ENCODE measurements at places on chromosomes 13 and 19.
A peak's percentile ranks its signal among the peaks of the same experiment; 100 is the strongest.

- no peak for DNase-seq
These were observed 225.7 kb downstream of the ABCC4 start for GRCh38 chr13:95075506-95075905.

DNA sequence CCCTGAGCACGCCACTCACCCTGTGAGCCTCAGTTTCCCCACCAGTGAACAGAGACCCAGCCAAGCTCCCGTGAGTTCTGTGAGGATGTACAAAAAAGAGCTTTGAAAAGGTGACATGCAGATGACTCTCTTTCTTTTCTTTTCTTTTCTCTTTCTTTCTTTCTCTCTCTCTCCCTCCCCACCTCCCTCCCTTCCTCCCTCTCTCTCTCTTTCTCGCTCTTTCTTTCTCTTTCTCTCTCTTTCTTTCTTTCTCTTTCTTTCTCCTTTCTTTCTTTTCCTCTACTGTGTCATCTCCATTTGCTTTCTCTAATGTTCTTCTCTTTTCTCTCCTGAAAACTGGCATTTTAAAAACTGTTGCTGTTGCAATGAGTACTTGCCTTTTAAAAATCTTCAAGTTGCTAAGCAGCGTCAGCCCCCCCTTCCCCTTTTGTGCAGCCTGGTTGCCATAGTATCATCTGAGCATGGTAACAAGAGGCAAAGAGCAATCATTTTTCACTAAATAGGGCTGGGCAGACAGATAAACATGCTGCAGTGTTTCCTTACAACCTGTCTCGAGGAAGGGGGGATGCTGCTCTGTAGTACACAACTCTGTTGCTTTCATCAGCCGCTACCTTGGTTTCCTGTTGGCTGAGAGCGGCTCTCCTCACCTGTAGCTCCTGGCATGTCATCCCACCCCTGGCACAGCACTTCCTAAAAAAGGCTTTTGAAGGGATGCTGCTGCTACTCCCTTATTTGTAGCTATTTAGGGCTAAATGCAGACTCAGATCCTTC, 108.7 kb upstream of the MBNL2 start:
- no peak for DNase-seq

- no peak for DNase-seq
These were observed 383.0 kb downstream of the SLITRK1 start for GRCh38 chr13:83499286-83499685.

DNA sequence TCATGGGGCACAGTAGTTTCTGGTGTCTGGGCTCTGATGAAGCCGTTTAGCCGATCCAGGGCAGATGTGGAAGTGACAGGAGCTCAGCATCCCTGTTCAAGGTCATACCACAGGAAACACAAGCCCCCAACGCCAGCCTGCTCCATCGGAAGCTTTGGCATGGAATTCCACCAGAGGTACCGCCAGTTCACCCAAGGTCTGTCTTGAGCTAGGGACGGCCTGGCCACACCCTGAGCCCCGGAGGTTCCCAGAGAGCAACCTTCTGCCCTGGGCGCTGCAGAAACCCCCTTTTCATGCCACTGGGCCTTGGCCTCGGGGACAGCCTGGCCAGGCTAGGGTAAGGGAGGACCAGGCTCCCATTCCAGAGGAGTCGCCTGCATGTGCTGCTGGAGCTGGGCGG, 39.4 kb upstream of the TPM4 start:
- no peak for DNase-seq

- peak; percentile 20 for DNase-seq
These were observed 17.7 kb downstream of the NFIX start for GRCh38 chr19:13012690-13013608.

GRCh38 chr19:11414544-11414943, 4.6 kb downstream of the RGL3 start:
- DNase-seq, result no peak

DNA sequence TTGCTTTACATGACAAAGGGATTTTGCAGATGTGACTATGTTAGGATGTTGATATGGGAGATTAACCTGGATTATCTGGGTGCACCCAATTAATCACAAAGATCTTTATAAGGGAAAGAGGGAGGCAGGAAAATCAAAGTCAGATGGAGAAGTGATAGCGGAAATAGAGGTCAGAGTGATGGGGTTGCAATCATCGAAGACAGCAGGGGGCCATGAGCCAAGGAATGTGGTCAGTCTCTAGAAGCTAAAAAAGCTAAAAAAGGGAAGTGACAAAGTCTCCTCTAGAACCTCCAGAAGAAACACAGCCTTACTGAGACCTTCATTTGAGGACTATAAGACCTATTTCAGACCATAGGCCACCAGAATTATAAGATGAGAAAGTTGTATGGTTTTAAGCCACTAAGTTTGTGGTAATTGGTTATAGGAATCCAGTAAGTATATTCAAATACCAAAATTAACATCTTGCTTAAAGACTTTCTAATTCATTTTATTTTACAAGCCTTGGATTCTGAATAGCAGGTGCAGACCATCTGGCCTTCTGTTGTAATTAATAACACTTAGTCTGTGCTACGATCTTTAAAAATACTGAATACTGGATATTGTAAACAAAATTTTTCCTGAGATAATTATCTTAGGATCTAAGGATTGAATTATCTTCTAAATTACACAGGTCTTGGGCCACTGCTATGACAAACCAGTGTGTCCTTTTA, 493.4 kb upstream of the PCDH20 start:
- DNase-seq, result no peak

GRCh38 chr13:113653264-113654174, 4.5 kb downstream of the ATP4B start:
- DNase-seq, result no peak

GRCh38 chr13:20190481-20191310, 2.0 kb downstream of the GJB2 start:
- DNase-seq, result no peak

GRCh38 chr13:99659866-99660554, 158.7 kb downstream of the TM9SF2 start:
- DNase-seq, result no peak

DNA sequence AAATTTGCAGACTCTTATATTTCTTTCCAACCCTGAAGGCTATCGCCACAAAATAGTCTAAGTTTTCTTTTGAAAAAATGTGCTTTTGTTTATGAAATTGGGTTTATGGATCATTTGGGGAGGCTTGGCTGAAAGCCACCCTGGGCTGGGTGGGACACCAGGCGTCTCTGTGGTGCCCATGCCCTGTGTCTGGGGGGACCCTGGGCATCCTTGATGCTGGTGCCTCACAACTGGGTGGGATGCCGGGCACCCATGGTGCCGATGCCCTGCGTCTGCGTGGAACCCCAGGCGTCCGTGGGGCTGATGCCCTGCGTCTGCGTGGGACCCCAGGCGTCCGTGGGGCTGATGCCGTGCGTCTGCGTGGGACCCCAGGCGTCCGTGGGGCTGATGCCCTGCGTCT, 105.0 kb downstream of the RAB20 start:
- no peak for DNase-seq

DNA sequence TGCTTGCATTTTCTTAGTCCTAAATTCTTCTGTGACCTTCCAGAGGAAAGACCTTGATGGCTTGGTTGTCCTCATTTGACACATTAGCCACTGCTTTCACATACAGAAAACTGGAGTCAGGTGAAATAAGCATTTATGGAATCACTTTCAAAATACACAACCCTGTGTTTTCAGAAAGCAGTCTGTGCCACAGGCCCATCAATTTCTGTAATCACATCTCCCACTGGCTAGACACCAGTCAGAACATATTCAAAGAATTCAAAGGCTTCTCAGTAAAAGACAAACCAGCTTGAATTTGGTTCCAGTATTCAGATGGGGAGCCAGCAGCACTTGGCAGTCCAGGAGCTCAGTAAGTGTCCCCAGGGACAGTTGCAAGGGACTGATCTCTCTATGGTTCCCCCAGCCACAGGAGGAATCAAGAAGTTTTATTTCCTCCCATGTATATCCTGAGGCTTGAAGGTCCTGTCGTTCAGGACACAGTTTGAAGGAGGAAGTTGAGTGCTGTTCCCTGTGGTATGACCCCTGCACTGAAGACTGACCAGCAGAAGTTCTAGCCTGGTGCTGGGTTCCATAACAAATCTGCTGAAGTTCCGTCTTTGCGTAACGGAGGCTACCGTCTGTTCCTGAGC, 214.3 kb downstream of the FOXO1 start:
- no peak for DNase-seq

GRCh38 chr19:10368101-10368803, 12.1 kb downstream of the TYK2 start:
- DNase-seq, result no peak

DNA sequence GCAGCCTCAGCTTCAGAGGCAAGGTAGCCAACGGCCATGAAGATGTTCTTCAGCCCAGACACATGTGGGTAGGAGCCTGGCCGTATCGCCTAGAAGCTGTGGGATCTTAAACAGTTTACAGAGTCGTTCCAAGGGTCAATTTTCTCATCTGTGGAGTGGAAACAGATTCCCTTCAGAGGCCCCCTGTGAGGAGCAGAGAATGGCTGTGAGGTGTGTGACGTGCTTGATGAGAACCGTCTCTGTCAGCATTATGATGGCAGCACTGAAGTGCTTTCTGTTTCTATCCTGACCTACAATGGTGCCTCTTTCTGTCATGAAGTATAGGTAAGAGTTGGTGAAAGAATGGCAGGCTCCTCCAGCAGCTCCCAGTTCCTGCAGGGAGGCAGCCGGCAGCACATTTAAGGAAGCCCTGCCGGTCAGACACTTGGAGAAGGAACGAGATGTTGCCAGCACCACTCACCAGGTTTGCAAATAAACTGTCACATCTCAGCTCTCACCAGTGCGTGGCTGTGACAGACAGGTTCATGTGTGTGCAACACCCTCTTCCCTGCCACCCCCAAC, 277.3 kb downstream of the FOXO1 start:
- DNase-seq, result peak; percentile 14

- no peak for DNase-seq
These were observed 170.9 kb downstream of the USP12 start for GRCh38 chr13:27000686-27001085.

DNA sequence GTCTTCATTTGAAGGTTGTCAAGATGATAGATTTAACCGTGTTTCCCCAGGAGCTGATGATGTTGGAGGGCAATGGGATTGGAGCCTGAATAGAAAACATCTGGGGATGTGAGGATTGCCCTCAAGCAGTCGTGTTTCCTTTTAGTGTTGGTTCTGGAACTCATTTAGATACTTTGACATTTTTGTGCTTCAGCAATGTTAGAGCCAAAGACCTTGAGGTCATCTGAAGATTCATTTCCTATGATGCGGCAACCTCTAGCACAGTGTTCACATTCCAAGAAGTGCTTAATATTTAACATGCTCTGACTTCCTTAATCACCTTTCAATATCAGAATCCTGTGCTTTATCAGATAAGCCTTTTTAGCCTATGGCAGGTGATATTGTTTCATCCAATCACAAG, 82.7 kb downstream of the SLC10A2 start:
- DNase-seq, result no peak

GRCh38 chr19:18433015-18433691, 4.8 kb downstream of the ISYNA1 start:
- DNase-seq, result no peak

GRCh38 chr13:93228643-93228937, 2.0 kb downstream of the GPC6 start:
- no peak for DNase-seq

DNA sequence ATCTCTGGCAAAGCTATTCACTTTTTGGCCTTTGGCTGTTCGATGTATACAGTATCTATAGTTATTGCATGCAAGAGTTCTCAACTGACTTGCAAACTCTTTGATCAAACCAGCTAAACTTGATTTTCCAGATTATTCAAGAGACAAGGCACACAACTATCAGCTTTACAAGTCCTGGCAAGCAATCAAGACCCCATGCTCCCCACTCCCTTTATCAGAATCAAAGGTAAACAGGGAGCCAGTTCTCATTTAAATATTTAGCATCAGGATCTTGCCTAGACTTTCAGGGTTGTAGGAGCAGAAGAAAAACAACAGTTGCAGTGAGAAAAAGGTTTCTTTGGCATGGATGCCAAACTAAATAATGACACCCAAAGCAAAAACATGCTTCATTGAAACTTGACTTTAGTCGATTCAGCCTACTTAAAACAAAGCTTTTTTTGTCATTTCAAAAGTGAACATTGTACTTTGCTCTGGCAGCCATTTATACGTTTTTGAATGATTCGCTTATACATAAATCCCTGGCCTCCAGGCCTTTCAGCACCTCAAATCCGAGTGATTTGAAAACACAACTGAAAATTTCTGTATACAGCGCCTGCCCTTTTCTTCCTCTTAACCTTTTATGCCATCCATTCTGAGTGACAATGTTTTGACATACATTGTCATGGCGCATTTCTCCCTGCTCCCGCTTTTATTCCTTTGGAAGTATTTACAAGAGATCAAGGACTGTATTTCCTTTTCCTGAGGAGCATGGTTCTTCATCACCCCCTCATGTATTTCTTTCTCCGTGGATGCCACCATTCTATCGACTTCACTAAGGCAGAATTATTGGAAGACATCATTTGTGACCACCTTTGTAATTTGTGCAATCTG, 340.8 kb downstream of the KLF5 start:
- DNase-seq, result no peak

DNA sequence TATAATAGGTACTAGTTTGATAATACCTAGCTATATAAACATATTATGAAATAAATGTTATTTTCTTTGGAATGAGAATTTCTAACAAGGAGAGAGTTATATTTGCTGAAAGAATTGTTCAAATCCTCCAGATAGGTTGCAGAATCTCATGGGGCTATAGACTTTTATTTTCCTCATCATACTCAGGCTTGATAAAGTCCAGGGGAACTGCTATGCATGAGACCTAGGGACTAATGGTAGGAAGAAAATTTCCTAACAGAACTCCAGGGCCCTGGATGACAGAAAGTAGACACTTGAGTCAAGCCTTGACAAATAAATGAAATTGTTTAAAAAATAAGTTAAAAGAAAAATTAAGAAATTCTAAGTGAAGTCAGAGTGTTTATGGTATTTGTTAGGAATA, 138.5 kb upstream of the DACH1 start:
- no peak for DNase-seq

- DNase-seq, result no peak
These were observed 5.2 kb downstream of the PRX start for GRCh38 chr19:40407714-40408597.

DNA sequence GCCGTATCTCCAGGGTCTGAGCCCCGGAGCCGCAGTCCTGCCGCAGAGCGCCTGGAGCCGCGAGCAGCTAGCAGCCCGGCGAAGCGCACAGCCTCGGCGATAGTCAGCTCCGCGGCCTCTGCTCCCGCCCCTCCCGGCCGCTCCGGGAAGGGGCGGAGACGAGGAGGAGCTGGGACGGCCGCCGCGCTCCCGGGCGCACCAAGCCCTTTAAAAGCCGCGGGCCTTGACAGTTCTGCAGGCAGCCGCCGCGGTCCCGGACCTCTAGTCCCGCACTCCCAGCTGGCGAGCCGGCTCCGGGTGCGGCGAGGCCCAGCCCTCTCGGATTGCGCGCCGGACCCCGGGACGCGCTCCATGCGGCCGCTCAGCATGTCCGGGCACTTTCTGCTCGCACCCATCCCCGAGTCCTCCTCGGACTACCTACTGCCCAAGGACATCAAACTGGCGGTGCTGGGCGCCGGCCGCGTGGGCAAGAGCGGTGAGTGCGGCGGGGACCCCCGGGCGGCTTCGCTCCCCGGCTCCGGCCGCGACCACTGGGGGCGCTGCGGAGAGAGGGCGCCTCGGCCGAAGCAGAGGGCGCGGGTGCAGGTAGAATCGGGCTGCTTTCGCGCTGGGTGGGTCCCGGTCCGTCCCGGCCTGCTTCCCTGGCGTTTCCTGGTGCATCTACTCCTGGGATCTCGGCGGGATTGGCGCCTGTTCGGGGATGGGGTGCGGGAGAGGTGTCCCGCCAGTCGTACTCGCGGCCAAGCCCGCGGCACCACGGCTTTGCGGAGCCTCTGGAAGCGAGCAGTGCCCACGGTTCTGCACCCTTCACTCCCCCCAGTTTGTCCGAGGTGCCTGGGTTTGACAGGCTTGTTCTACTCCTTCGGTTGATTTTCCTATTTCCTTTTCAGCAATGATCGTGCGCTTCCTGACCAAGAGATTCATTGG, at the start of gene RASL11A:
TSS of gene RASL11A (plus strand) at position 237 of the 927 bp plus-strand sequence. CDS start at position 352, 115 bp downstream.
- peak; percentile 62 for DNase-seq

- DNase-seq, result no peak
These were observed 63.7 kb upstream of the ZDHHC20 start for GRCh38 chr13:21522847-21523246.
